ENCODE measurements at places on chromosomes 7 and 10.

DNA sequence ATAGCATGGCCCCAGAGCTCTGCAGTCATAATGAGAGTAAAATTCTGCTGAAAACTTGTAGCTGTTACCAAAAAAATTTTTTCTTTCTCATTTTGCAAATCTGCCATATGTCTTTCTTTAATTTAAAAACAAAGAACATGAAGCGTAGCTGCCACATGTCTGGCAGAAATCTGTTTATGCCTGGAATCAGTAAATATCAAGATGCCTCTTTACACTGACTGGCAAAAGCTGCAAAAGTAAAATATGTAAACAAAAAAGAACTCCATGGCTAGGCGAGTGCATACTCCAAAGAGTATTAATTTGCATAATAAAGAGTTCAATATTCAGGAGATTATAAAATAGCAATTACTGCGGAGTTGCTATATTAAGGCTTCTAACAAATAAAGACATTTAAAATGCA, 130.9 kb upstream of the SP8 start:
- no peak for DNase-seq

DNA sequence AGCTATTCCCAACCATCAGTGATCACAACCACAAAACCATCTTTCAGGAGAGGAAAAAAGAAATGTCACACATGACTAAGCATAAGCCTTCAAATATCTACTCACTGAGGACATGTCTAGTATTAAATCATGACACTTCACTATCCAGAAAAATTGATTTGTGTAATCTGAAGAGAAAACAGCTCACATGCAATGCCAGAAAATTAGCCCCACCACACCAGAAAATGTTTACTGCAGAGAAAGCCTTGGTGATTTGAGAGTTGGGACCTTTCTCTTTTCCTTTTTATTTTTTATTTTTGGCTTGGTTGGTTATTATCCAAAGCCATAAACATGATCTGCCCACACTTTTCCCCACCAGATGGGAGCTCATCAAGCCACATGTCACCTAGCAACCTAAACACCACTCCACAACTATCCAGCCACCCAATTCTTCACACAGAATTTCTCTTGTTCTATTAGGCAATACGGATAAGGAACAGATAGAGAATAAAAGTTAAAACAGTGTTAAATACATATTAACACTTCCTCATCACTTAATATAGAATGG, 3.1 kb downstream of the PARD3 start:
- DNase-seq, result no peak

GRCh38 chr7:107463139-107464078, 6.4 kb upstream of the GPR22 start:
- peak; percentile 7 for DNase-seq

GRCh38 chr7:432256-432655, 87.4 kb downstream of the PDGFA start:
- no peak for DNase-seq

- DNase-seq, result no peak
These were observed 836.8 kb downstream of the SORCS1 start for GRCh38 chr10:106327747-106328146.

- DNase-seq, result no peak
These were observed 73.7 kb downstream of the ARL4A start for GRCh38 chr7:12761111-12761510.

DNA sequence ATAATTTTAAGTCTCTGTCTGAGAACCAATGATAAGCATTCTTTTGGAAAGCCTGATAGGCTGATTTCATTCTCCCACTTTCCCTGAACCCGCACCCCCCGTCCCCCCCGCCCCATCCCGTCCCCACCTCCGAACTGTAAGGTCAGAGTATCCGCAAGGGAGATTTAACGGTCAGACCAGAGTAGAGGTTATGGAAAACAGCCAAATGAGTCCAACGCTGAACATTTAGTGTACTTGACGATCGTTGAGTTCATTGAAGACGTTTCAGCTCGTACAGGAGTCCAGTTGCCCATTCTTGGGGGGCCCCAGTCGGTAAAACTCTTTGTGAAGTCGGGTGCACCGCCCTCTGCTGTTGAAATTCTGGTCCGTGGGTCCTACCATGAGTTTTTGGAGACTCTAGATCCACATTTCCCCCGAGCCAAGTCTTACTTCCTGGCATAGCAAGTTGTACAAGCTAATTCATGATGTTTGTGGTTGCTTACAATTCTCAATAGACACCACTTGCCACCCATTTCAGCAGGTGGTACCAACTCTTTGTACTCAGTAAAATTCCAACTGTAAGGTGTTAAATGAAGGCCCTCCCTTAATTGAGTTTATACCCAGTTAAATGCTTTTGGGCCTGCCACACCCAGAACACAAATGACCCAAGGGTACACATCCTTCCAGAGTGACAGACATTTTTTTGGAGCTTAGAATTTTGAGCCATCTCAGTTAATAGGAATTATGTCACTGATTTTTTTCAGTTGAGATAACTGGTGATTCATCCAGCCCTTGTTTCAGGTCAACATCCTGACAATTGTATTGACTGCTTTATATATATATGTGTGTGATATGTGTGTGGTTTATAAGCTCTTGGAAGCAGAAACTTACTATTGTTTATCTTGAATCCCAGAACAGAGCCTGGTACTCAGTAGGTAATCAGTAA, 1.2 kb downstream of the MARCHF5 start:
- DNase-seq, result no peak

GRCh38 chr10:71209731-71210541, 2.4 kb upstream of the UNC5B start:
- DNase-seq, result no peak

DNA sequence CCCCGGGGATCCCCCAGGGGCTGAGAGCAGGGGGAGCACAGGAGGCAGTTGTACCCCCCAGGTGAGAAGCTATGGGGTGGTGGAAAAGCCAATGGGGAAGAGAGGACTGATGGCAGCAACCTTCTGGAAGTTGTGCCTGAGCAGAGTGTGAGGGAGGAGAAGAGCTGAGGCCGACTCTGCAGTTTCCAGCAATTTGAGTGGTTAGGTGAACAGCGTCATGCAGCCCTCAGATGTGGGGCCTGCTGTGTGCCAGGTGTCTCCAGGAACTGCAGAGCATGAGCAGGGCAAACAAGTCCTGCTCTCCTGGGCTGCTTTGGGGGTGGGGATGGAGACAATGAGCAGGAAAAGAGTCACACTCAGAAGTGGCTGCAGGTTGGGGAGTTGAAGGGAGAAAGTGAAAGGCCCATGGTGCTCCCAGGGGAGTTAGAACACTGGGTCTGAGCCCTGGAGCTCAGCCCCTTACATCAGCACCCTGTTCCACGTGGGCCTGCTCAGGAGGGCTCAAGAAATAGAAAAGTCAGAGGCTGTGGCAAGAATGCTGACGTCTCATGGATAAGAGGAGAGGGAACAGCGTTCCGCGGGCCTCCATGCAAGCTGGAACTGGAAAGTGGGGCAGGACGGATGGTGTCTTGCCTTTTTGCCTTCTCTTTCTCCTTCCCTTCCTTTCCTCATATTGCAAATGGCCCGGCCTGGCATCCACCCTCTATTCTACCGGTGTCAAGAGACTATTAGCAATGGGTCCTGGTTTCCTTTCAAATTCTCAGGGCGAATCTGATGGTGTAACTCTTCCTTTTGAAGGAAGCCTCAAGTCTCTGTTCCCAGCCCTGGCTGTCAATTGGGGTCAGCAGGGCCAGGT, 4.0 kb upstream of the AFAP1L2 start:
- DNase-seq, result no peak

DNA sequence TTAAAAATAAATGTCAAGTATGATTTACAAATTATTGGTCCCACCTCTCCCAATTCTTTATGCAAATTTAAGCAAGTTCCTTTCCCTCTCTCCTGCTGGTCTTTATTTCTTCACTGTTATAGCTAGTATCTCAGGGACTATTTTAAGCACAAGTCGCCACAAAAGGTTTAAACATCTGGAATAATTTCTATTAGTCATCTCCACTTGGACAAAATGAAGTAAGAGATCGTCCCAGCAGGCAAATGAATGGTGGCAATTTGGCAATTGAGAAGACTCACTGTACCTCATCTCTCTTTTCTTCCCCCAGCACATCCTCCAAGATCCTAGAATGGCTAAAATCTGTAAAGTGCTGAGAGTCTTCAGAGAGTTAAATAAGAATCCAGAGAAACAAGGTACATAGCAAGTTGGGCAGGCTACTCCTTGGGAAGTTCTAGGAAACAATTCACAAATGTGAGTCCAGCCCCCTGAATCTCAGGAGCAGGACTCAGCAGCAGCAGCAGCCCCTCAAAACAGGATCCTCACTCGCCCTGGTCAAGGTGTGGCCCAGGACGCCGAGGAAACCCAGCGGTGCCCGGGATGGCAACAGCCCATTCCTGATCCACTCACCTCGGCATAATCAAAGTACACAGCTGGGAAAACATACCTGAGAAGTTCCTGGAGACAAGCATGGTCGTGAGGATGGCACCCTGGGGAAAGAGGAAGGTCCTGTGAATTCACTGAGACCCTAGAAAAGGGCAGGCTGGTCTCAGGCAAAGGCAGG, 30.3 kb upstream of the NDST2 start:
- no peak for DNase-seq

- no peak for DNase-seq
These were observed 43.3 kb upstream of the ELFN1 start for GRCh38 chr7:1626769-1627168.

DNA sequence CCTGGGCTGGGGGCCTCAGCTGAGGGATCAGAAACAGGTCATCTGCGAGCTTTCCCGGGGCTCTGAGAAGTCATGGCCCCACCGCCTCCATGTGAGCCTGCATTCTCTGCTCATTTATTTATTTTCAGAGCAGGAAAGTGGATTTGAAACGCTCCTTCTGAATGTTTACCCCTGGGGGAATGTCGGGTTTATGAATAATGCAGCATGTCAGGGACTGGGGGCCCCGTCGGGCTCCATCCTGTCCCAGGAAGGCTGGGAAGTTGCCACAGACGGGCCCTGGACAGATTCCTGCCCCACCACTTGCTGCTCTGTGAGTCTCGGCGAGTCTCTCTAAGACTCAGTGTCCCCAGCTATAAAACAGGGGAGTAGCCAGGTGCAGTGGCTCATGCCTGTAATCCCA, 11.9 kb upstream of the GTF2IRD1 start:
- DNase-seq, result no peak

GRCh38 chr10:121747163-121747775, 149.0 kb upstream of the FGFR2 start:
- DNase-seq, result no peak

GRCh38 chr10:91724933-91725332, 73.3 kb upstream of the TNKS2 start:
- no peak for DNase-seq

DNA sequence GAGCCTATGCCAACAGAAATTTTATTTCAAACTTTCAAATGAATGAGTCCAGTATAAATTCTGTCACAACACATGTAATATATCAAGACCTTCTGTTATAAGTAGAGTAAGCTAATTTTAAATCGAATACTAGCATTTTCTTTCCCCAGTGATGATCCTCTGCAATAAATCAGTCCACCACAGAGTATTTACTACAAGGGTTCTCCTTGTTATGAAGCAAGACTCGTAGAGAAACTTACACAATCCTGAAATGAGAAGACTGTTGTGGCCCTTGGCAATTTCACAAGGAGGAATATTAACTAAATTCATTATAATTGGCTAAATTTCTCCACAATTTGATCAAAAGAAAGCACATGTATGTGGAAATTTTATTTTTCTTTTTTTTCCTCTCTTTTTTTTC, 312.4 kb upstream of the DGKB start:
- DNase-seq, result no peak

GRCh38 chr10:71344993-71345480, 26.0 kb downstream of the SLC29A3 start:
- DNase-seq, result no peak

DNA sequence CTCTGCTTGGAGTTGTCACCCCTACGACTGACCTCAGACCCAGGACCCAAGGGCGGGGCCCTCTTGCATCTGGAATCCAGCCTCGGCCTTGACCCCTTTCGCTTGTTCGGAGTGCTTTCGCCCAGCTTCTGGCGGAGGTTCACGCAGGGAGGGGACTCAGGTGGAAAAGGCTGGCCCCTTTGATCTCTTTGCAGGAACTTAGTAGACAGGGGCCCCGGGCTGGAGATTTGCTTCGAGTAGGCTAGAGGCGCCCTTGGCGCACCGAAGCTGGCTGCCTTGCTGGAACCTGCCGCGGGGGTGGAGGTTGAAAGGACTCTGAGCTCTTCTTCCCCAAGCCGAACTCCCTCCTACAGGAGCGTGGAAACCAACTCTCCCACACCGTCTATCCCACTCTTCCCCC, 255.1 kb downstream of the OTUD1 start:
- no peak for DNase-seq

Data from activated CD4-positive, CD25-positive, alpha-beta regulatory T cell (primary cell).